ENCODE measurements at places on chromosomes 2 and 18. TPM values are rescaled to one million over a fixed set of nuclear protein-coding genes. Genes with fewer than 3 reads are reported as not detected.
A peak's percentile ranks its signal among the peaks of the same experiment; 100 is the strongest.

Gene TUBB8B
- 0.35 TPM for total RNA-seq

Gene GLS
- 115 TPM for total RNA-seq

Gene ATG4B
- 93.0 TPM for total RNA-seq

Gene MYOM1
- 20.4 TPM for total RNA-seq

Gene RFTN2
- total RNA-seq, result 0.05 TPM

DNA sequence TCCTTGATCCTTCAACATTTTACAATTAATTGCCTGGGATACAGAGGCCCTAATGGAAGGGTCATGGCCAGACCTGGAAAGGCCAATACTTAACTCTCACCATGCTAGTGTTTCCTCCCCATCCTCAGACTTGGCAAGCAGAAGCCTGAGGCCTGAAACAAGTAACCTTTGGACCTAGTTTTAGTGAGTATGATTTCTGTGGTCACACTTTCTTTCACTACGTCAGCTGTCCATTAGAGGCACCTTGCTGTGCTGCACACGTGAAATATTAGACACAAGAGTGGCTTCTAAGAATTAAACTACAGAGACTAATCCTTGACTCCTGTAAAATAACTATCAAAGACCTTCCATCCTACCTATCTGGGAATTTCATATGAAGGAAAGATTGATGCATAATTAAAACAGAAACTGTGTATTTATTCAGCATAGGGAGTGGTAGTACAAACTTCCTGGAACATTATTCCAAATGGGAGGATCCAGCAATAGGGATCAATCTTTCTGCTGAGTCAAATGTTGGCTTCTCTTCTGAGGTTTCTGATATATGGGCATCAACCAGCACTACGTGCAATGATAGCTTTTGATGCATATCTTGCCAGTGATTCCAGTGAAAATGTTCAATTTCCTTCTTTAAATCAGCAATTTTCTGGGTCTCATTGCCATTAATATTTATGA, 249.7 kb downstream of the IKZF2 start:
- no peak overlapping the region for H3K27ac ChIP-seq
- DNase-seq, result peak; percentile 21
- peaks cover 17% of the 10 kb centered on the region for H3K36me3 ChIP-seq
- no peak overlapping the region for H3K4me3 ChIP-seq
- H3K27me3 ChIP-seq, result no peaks in the 10 kb centered on the region

DNA sequence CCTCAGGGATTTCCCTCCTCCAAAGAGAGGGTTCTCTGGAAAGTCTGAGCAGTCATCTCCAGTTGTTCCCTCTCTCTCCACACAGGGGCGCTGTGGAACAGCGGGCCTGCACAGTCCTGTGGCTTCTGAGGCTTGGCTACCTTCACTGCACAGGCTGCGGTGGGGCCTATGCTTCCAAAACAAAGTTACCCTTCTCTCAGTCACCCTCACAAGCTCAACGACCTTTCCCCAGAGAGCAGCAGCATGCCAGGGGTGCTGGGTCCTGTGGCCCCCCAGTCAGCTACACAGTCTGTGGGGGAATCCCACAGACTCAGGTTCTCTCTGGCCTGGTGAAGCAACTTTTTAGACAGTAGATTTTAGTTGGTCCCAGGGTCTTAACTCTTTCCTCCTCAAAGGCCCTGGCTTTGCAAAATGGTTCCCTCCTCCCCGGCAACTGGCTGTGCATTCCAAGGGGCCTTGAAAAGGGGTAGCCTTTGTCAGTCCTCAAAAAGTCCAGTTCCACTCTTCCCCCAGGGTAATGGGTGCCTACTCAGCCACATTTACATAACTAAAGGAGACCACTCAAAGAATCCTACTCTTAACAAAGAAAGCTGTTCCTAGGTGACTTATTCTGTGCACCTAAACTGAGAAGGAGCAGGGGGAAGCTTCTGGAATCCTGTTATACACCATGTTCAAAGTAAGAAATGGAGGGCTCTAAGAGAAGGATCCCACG, 14.9 kb downstream of the B3GNT7 start:
- H3K27ac ChIP-seq, result no peak overlapping the region
- H3K36me3 ChIP-seq, result peaks cover 22% of the 10 kb centered on the region

DNA sequence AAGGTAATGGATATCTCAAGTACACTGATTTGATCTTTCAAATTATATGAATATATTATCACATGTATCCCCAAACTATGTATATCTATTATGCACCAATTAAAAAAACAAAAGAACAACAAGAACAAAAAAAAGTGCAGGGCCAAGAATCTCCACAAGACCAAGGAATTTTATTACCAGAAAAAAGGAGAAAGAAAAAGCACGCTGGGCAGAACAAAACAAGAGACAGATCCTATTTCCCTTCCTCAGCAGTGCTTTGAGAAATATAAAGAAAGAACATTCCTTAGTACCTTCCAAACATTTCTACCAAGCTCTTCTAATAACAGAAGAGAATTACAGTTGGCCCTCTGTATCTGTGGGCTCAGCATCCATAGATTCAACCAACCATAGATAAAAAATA, 144.7 kb upstream of the CREB1 start:
- no peaks in the 10 kb centered on the region for H3K27me3 ChIP-seq
- DNase-seq, result no peak
- H3K4me1 ChIP-seq, result no peaks in the 10 kb centered on the region
- H3K36me3 ChIP-seq, result no peaks in the 10 kb centered on the region
- no peak overlapping the region for H3K4me3 ChIP-seq

DNA sequence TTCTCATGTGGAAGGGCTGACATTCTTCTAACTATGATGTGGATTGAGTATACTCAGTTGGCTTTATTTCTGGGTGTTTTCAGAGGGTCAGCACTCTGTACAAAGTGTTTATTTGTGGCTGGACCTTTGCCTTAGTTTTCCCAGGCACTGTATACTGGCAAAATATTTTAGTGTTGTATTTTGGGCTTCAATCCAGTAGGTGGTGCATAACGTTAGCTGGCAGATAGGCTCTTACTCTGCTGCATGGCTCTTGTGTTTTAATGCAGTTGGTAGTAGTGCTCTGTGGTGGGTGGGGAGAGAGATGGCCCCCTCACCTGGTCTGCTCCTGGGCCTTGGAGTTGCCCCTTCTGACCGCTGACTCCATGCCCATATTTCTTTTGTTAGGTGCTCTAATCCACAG, 75.6 kb upstream of the REG3A start:
- H3K36me3 ChIP-seq, result no peaks in the 10 kb centered on the region
- H3K27me3 ChIP-seq, result no peaks in the 10 kb centered on the region
- H3K27ac ChIP-seq, result no peak overlapping the region
- H3K4me3 ChIP-seq, result no peak overlapping the region

- no peak overlapping the region for H3K4me3 ChIP-seq
- H3K4me1 ChIP-seq, result no peaks in the 10 kb centered on the region
- no peak overlapping the region for H3K27ac ChIP-seq
- H3K27me3 ChIP-seq, result peaks cover 60% of the 10 kb centered on the region
- no peak for DNase-seq
Measured at GRCh38 chr18:48011926-48012465, 81.5 kb upstream of the SMAD2 start.

DNA sequence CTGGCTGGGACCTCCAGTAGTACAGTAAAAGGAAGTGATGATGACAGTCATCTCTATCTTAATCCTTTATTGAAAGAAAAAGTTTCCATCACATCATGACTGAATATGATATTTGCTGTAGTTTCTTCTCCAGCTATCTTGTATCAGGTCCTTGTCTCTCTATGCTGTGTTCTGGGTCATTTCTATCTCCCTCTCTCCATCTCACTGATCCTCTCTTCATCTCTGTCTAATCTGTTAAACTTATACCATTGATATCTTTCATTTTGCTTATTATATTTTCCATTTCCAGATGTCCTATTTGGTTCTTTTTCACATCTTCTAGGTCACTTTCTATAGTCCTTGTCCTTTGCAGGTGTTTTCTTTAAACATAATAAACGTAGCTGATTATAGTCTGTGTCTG, 12.3 kb downstream of the CYS1 start:
- H3K4me3 ChIP-seq, result no peak overlapping the region
- H3K36me3 ChIP-seq, result no peaks in the 10 kb centered on the region
- DNase-seq, result no peak
- peaks cover 9% of the 10 kb centered on the region for H3K27me3 ChIP-seq

DNA sequence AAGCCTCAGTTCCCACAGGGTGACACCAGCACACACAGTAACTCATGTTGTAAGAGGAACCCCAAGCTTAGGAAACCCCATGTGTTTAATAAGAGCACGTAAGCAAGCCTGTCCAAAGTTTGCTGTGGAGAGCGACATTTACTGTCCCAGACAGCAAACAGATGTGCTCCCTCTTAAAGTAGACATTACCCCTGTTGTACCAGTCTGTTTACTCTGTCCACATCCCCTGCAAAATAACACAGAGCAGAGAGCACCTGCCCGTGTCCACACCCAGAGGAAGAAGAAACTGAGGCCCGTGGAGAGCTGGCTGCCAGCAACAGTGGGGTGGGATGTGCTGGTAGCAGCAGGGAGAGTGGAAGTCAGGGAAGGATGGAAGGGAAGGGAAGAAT, 243.5 kb downstream of the GBX2 start:
- H3K4me1 ChIP-seq, result peaks cover 7% of the 10 kb centered on the region
- no peak for DNase-seq
- H3K27me3 ChIP-seq, result no peaks in the 10 kb centered on the region
- peaks cover 4% of the 10 kb centered on the region for H3K36me3 ChIP-seq
- H3K4me3 ChIP-seq, result no peak overlapping the region

DNA sequence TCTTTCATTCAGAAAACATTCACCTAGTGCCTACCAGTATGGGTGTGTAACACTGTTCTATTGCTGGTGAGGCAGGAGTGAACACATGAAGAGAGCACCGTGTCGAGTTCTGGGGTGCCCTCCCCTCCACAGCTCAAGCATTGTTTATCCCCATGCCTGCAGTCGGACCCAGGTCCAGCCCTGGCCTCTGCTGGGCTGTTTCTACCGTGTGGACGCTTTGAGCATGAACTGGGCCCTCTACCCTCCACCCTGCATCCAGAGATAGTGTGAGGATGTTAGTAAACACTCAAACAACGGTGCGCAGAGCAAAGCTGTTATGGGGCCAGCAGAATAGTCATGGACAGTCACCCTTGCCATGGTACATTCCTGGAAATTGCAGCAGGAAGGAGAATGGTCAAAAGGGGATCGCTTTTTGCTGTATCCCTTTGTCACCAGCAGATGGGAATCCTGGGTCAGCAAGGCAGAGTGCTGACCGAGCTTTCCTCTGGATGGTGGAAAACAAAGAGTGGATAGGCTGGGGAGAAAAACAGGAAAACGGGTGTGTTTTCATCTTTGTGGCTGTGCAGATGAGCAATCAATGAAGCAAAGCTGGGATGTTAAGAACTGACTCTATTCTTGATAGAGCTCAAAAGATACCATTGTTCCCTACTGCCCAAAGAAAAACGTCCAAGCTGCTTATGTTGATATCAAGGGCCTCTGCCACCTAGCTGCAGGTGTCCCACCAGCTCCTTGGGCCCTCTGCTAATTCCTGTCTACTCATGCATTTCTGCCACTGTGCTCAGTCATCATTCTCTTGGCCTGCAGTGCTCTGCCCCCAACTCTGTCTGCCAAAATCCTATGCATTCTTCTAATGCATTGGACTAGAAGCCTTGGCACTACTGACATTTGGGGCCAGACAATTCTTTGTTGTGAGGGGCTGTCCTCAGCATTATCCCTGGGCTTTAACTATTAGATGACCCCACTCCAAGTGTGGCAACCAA, 38.7 kb downstream of the REEP1 start:
- no peak overlapping the region for H3K27ac ChIP-seq
- no peaks in the 10 kb centered on the region for H3K4me1 ChIP-seq
- H3K4me3 ChIP-seq, result no peak overlapping the region
- no peaks in the 10 kb centered on the region for H3K36me3 ChIP-seq
- peaks cover 20% of the 10 kb centered on the region for H3K27me3 ChIP-seq

- H3K4me3 ChIP-seq, result no peak overlapping the region
- no peak overlapping the region for H3K27ac ChIP-seq
- H3K36me3 ChIP-seq, result peaks cover 18% of the 10 kb centered on the region
- no peaks in the 10 kb centered on the region for H3K27me3 ChIP-seq
- no peaks in the 10 kb centered on the region for H3K4me1 ChIP-seq
- no peak for DNase-seq
Measured at GRCh38 chr2:232714969-232715368, 17.8 kb downstream of the GIGYF2 start.
